ENCODE measurements at places on chromosomes 13 and 19.

- no peak for DNase-seq
These were observed 413.6 kb downstream of the HS6ST3 start for GRCh38 chr13:96503481-96503880.

DNA sequence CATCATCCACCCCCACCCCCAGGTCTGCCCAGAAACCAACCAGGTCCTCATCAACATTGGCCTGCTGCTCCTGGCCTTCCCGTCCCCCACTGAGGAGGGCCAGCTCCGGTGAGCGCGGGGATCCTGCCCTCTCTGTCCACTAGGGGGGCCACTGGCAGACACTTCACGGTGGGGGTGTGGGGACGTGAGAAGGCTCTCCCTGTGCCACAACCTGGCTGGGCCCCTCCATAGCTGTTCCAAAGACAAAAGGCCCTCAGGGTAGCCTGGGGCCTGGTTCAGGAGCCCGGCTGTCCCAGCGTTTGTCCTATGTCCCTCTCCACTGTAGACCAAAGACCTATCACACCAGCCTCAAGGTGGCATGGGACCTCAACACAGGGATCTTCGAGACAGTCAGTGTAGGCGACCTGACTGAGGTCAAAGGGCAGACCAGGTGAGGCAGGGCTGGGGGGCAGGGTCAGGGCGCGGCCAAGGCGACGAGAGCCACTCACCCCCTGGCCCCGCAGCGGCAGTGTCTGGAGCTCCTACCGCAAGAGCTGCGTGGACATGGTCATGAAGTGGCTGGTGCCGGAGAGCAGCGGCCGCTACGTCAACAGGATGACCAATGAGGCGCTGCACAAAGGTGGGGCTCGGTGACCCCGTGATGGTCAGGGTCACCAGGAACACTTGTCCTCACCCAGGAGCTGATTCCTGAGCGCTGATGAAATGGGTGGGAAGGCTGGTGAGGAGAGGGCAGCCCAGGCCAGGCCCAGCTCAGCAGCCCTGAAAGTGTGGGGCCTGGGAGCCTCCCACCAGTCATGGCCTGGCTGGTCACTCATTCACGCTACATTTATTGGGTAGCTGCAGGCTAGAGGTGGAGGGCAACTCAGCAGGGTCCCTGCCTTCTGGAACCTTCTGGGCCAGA lies 7.9 kb downstream of the DCAF15 start:
- DNase-seq, result no peak

DNA sequence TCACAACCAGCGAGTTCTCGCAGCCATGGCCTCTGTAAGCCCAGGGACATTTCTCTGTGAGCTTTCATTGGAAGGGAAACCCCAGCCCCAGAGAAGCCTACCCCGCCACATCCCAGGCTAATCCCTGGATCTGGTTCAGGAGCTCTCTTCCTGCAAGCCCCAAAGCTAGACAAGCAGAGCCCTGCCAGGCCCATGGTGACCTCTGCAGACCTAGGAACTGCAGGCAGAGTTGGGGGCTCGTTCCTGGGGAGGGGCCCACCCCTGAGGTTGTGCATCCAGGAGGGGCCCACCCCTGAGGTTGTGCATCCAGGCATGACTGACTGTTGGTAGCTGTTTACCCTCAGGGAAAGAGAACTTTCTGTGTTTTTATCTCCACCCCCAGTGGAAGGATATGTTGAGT lies 21.7 kb downstream of the KCTD15 start:
- no peak for DNase-seq

DNA sequence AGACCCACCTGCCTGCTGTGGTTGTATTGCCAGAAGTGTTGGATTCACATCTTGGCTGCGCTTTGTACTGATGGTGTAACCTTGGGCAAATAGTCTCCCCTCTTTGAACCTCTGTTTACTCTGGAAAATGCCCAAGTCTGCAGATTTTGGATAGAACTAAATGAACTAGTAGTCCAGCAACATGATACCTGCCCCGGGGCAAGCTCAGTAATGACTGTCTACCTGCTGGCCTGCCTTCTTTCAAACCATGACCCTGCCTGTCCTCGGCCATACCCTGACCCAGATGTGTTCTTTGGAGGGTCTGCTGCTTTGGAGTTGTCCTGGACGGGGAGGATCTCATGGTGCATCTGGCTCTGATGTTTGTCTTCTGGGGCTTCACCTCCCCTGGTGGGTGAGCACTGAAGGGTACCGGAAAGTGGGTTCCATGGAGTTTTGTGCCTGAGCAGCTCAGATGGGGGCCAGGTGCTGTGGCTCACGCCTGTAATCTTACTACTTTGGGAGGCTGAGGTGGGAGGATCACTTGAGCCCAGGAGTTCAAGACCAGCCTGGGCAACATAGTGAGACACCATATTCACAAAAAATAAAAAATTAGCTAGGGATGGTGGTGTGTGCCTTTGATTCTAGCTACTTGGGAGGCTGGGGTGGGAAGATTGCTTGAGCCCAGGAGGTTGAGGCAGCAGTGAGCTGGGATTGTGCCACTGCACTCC lies 59.5 kb downstream of the TNFRSF19 start:
- DNase-seq, result no peak

- peak; percentile 42 for DNase-seq
These were observed 21.8 kb downstream of the MRPS12 start for GRCh38 chr19:38952395-38953165.
